Stimulated activated CD4-positive, alpha-beta T cell treated with anti-CD3 and anti-CD28 coated beads, Interleukin-1b, Interleukin-23, amount 100 ng/mL, for 1 hour (primary cell): ENCODE measurements at places on chromosomes 1 and 21.

DNA sequence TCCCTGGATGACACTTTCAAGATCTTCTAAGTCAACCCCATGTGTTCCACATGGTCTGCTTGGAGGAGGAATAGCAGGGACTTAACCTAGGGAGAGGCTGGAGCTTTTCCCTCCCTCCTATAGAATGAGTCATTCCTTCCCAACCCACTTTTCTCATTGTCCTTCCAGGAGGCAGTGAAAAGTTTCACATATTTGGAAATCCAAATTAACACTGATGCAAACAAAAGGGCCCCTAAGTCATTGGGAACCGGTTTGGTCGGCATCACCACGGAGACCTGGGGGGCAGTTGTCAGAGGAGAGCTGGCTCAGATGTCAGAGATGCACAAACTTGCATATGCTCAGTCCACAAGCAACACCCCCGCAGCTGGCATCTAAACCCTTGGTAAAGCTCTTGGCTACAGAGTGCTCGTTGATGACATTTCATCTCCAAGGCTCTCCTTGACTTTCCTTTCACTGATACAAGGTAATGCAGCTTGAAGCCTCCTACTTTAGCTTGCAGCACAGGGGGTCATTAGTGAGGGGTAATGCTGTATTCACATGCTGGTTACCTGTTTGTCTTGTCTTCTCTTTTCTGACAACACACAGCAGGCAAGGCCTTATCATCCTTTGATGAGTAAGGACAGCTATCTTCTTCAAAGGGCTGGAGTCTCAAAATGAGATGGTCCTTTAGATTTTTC, 12.3 kb upstream of the LRRC8D start:
- DNase-seq = no peak

DNA sequence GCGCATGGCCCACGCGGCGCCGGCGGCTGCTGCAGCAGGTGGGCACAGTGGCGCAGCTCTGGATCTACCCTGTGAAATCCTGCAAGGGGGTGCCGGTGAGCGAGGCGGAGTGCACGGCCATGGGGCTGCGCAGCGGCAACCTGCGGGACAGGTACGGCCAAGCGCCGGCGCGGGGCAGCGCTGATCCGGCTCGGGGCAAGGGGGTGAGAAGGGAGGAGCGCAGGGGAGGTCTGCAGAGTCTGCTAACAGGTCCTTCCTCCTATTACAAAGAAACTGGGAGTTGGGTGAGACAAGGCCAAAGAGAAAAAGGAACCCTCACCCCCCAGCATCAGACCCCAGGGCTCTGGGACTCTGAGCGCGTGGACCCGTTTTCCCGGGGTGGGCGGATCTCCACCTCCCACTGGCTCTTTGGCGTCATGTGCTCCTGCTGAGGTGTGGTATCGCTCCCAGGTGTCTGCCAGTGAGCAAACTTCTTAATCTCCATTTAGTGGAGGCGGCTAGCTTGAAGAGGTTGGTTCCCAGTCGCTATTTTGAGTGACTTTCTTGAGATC, 431 bp downstream of the MTARC1 start:
- no peak for DNase-seq

- DNase-seq = peak; percentile 70
Measured at GRCh38 chr1:23691499-23692307, at the start of gene RPL11. Gene RPL11, plus strand, starts transcription at chr1:23691806. Its CDS starts 18 bp downstream, at chr1:23691824.

- no peak for DNase-seq
Measured at GRCh38 chr1:204704794-204705492, 19.4 kb upstream of the LRRN2 start.

- DNase-seq = peak; percentile 29
Measured at GRCh38 chr1:53485478-53486394, 26.5 kb downstream of the DMRTB1 start.

DNA sequence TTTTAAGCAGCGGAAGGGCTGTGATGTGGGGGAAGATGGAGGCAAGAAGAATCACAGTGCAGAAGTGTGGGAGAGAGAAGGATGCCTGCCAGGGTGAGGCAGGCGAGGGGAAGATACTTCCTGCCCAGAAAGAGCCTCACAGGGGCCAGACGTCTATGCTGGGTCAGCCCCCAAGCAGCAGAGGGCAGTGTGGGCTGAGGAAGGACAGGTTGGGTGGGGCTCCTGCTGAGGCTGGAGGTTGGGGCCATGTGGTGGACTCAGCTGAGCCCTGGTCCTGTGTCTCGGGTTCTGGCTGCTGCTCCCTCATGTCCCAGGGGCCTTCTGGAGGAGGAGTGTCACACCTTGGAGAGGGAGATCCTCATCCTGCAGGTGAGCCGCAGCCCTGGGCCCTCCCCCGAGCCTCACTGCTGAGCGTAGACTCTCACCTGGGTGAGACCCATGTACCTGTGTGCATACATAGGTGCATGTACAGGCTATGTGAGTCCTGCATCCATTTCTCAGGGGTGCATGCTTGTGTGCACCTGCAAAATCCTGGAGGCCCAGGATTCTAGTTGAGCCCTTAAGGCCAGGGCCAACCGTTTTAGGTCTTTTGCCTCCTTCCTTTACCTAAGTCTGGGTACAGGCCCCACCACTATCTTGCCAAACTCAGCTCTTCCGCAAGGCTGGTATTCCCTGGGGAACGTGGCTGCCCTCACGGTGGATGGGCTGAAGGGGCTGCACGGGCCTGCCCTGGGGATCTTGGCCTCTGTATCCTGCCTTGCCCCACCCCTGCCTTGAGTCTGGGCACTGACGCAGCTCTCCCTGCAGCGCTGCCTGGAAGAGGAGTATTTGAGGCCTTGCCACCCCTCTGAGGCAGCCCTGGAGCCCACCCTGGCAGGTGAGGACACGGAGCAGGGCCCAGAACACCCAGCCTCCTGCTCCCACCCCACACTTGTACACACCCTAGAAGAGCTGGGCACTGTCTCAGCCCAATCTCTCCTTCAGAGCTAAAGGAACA, 3.7 kb downstream of the CCDC24 start:
- no peak for DNase-seq

DNA sequence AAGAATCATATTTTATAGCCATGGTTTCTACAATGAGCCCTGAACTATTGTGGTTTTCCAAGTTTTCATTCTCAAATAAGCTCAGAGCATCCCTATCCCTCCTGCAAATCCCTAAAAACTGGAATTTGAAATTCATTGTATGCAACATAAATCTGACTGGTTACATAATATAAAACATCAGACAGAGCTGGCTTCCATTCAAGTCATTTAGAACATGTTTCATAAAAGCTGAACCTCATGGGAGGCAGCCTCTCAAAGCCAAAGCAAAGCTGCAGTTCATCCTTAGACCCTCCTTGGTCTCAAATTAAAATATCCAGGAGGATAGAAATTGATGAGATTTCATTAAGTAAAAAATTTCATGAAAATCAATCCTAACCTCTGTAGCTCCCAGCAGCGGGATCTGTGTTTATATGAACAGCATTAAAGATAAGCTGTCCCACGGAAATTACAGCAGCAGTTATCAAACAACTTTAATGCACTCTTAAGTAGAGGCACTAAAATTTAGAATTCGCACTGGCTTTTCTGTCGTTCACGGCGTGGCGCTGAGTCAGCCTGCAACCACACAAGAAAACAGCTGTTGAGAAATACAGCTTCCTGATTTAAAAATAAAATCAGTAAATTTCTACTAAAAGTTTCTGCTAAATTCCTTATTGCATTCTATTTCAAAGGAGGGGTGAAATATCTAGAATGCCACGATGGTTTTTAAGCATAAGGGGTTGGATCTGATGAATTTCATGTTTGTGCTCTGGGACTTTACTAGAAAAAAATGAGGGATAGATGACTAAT, 99.9 kb upstream of the TIAM1 start:
- no peak for DNase-seq

DNA sequence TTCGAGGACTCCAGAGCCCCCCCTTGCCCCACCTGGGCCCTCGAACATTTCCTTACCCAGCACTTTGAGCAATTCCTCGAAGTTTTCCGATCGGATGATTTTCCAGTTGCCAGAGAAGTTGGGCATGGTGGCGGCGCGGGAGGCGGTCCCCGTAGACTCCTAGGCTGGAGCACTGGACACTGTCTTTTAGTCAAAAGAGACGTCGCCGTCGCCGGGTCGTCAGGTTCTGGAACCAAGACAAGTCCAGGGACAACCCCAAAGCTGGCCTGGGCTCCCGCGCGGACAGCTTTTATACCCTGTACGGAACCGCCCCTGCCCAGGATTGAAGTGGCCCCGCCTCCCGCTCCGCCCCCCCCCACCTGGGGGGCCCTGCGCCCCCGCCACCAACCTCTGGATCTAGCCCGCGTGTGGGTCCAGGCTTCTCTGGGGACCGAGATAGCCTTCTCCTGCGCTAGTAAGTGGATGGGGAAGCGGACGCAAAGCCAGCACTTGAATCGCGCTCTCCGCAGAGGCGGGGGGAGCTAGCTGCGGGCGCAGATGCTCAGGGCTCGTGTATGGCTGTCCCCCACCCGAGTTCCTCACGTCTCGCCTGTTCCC, at the start of gene CRABP2:
CRABP2 (minus strand) TSS at position 263 of the 597 bp plus-strand sequence; CDS start at position 126, 137 bp downstream.
- DNase-seq = no peak

DNA sequence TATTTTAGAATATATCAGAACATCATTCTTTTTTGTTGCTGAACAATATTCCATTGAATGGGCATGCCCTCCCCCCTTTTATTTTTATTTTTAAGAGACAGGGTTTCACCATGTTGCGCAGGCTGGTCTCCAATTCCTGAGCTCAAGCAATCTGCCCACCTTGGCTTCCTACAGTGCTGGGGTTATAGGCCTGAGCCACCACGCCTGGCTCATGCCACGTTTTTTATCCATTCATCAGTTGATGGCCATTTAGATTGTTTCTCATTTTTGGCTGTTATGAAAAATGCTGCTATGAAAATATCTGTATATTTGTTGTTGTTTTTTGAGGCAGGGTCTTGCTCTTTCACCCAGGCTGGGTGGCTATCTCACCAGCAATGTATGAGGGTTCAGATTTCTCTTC, 19.8 kb downstream of the SPEN start:
- DNase-seq = no peak

DNA sequence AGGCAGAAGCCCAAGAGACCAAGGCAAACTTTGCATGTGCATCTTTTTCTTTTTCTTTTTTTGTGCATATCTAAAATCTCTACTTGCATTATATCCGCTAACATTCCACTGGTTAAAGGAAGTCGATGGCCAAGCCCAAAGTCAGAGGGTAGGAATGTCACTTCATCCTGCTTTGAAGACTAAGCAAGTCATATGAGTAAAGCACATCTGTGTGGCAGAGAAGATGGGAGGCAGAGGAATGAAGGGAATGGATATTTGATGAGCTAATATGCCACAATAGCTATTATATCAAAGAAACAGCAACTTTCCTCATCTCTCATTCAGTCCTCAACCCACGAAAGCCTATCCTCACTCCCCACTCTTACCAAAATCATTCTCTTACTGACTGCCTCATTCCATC, 59.3 kb downstream of the RNF220 start:
- DNase-seq = no peak

GRCh38 chr21:32348604-32349332, 44.0 kb downstream of the URB1 start:
- DNase-seq = no peak

GRCh38 chr1:51908499-51908898, 30.0 kb upstream of the NRDC start:
- DNase-seq = no peak

- no peak for DNase-seq
Measured at GRCh38 chr1:94095112-94095637, 25.8 kb downstream of the ABCA4 start.

- no peak for DNase-seq
Measured at GRCh38 chr21:26057477-26058170, 112.9 kb downstream of the APP start.

- DNase-seq = no peak
Measured at GRCh38 chr1:153659656-153660055, 1.2 kb downstream of the SNAPIN start.

- no peak for DNase-seq
Measured at GRCh38 chr1:47187231-47187925, 2.5 kb downstream of the PDZK1IP1 start.

- DNase-seq = no peak
Measured at GRCh38 chr21:38297194-38297631, 40.4 kb downstream of the KCNJ15 start.

- DNase-seq = no peak
Measured at GRCh38 chr1:84508510-84508909, 2.1 kb upstream of the GNG5 start.

DNA sequence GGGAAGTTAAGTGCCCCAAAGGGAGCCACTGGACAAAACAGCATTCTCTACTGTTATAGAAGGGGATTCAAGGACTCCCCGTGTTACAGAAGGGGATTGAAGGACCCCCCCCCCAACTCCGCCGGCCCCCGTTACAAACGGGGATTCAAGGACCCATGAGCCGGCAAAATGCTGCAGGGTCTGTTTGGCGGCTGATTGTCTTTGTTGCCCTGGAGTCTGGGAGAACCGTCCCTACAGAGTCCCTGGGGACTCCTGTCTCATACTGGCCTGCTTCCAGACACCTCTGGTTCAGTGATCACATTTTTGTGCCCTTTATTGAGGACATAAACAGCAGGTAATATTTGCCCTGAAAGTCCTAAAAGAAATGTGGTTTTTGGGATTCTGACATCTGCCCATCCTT, 96.4 kb downstream of the SYF2 start:
- no peak for DNase-seq
